ENCODE measurements at places on chromosomes 3 and 15.

DNA sequence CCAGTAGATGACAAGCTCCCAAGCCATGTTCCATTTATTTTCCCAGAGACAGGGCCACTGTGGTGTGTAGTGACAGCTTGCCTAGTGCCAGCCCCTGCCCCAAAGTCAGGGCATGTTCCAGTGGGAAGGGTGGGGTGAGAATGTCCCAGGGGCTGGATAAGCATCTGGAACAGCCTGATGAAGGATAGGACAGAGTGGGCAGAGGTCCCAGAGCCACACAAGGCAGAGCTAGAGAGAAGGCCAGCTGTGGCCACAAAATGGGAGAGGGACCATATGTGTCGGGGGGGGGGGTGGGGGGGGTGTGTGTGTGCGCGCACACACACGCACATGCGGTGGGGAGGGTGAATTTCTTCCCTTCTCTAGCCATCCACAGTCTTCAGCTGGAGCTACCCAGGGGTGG is 27.0 kb upstream of the TSPAN3 start:
- no peak for DNase-seq

- DNase-seq = no peak
Observed at GRCh38 chr3:72636969-72637597, 211.2 kb downstream of the SHQ1 start.

DNA sequence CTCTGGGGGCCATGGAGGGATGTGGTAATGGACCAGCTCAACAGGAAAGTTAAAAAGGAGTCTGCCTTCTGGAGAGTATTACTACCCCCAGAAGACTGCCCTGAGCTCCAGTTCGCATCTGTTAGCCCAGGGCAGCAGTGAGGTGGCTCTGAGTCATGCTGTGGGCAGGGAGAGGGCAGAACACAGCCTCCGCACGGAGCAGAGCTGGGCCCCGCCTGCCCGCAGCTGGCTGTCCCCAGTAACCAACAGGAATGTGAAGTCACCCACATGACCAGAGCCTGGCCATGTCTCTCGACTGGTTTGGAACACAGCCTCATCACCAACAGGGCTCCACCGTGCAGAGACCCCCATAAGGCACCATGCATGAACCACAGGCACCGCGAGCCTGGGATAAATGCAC is 62.1 kb downstream of the CYFIP1 start:
- DNase-seq = no peak

DNA sequence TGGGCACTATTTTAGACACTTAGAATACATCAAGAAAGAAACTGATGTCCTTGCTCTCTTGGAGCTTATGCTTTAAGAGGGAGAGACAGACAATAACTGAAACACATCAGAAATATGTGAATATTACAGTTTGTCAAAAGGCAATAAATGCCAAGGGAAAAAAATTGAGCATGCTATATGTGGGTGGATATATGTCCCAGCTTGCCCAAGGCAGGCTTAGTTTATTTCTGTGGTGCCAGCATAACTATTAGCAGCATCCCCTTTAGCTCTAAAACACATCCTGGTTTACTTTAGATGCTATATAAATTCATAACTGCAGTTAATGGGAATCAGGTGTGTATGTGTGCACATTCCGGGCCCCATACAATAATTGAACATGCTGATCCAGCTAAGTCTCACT is 191.2 kb upstream of the PDZRN3 start:
- DNase-seq = no peak

DNA sequence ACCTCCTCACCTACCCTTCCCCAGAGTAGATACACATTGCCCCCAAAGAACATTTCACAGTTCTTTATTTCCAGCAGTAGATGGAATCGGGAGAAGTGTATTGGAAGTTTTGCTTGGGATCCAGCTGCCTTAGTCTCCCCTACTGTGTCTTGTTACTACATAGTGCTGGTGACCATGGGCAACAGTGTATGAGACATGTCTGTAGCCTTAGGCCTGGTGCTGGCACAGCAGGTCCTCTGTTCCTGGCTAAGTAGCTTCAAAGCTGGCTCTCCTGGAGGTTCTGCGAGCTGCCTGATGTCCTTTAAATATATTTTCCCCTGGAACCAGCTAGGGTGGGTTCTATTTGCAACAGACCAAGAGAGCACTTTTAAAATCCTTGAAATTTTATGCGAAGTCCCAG is 174.7 kb downstream of the THSD4 start:
- DNase-seq = no peak
